ENCODE measurements at places on chromosomes 5 and 9. TPM values are rescaled to one million over a fixed set of nuclear protein-coding genes. Genes with fewer than 3 reads are reported as not detected.

DNA sequence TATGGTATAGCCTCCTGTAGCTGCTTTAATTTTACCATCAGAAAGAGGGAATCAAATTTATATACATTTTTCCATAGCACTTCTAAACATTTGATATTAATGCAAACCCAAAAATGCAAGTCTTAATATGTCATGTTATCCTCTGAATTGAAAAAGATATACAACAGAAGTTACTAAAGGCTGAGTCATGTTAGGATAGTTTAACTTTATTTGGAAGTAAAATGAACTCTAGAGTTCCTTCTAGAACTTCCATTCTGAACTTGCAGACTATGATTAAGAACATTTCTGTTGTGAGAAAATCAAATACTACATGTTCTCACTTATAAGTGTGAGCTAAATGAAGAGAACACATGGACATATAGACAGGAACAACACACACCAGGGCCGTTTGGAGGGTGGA lies 317.3 kb upstream of the PRR16 start:
- no peak for DNase-seq

GRCh38 chr5:192970-193831 lies 1.9 kb downstream of the LRRC14B start:
- DNase-seq: no peak

SLC1A3 gene
- 18.9 TPM for polyA plus RNA-seq

GRCh38 chr5:67380431-67380830 lies 183.8 kb upstream of the CD180 start:
- DNase-seq: no peak

JAKMIP2 gene
- polyA plus RNA-seq: 6.5 TPM

DNA sequence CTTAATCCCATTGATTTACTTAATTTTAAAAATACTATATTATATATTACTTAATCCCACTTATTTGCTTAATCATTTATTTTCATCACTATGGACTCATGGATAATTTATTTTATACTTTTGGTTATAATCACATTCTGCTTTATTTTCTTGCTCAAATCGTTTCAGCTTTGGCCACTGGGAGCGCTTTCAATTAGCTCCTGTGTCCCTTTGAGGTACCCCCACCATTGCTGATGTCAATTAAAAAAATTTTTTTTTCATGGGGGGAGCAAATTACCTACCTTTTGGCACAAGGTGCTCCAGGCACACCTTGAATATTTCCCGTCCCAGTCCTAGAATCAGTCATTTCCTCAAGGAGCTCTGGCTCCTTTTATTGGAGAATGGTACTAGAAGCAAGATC lies 1.4 kb upstream of the TRIO start:
- no peak for DNase-seq
